ENCODE measurements at places on chromosomes 16 and 17. TPM values are rescaled to one million over a fixed set of nuclear protein-coding genes. Genes with fewer than 3 reads are reported as not detected.

DNA sequence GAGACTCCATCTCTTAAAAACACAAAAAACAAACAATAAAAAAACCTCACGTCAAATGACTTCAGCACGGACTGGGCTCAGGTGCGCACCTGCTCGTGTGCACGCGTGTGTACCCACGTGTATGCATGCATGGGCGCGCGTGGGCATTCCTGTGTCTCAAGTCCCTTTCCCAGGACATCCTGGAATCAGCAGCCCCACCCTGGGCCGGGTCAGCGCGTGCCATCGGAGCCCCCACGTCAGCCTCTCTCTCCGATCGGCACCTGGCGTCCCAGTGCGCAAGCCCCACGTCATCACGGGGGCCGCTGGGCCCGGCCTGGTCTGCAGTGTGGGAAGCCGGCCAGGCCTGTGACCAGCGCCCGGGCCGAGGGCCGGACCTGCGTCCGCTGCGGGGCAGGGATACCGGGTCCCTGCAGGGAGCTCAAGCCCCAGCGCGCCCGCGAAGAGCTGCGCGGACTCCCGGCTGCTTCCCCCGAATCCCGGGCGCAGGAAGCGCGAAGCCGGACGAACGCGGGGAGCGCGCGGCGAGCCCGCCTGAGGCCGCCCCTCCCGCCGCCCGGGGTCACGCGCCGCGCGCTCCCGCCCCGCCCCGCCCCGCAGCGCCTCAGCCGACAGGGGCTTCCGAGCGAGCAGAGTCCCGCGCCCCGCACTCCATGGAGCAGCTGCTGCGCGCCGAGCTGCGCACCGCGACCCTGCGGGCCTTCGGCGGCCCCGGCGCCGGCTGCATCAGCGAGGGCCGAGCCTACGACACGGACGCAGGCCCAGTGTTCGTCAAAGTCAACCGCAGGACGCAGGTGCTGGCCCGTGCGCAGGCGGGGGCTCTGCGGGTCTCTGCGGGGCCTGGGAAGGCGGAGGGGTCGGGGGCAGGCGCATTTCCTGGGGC lies at the start of gene FN3K:
TSS of gene FN3K (plus strand) at position 629 of the 880 bp plus-strand sequence. CDS start at position 651, 22 bp downstream.
- no peak for DNase-seq

DNA sequence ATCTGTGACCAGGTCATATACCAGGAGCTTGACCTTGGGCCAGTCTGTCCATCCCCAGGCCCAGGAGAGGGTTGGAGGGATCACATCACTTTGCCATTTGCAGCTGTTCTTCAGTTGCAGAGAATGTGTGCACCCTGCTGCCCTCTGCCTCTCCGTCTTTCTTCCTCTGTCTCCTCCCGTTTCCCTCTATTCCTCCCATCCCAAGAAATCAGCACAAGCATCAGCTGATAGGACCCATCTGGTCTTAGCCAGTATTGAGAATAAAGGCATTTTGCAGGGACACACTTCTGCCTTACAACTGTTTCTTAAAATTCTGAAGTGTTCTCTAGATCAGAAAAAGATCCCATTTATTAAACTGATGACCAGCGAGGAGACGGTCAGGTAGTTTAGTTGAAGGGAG lies 368.7 kb downstream of the CPPED1 start:
- no peak for DNase-seq

DNA sequence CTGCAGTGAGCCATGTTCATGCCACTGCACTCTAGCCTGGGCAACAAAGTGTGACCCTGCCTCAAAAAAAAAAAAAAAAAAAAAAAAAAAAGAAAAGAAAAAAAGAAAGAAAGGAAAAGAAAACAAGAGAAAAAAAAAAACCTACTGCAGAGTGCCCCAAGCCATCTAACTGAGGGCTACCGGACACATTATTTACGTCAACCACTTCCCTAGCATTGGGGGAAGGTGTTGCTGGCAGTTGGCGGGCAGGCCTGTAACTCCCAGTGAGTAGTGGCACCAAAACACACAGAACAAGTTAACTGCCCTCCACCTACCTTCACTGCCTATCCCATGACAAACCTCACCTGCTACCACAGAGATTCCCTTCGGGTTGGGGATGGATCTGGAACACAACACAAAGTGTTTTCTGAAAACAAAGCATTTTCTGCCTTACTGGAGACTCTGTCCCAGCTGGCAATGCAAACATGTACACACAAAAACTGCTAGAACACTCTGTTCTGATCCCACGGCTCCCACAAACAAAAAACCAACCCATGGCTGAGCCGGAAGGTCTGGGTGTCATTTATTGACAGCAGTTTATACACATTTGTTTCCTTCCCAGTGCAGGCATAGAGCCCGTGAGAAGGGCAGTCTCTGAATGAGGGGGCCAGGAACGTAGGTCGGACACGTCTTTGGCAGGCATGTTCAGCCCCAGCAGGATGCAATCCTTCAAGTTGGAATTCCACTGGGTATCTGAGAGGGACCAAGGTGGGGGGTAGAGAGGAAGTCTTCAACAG lies 11.0 kb downstream of the PHB1 start:
- no peak for DNase-seq

Gene NUPR1
- total RNA-seq = not detected

GRCh38 chr16:57818377-57819064 lies 16.2 kb upstream of the KIFC3 start:
- DNase-seq = no peak

DNA sequence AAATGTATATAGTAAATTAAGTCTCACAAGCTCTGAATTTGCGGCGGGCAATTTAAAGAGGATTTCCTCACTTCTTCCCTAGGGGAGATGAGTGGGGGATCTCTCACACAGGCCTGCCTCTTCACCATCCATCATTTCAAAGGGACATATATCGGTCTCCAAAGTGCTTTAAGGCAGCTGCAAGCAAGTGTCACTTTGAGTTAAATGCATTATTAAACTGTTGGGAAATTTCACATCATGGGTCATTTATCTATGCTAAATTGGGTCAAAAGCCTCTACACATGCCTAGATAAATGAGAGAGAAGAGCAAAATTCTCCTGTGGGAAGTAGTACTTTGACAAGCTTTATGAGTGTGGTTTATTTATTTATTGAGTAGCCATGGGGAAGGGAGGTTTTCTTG lies 1106.1 kb upstream of the GOT2 start:
- DNase-seq = no peak

Gene SSTR5
- total RNA-seq = not detected

DNA sequence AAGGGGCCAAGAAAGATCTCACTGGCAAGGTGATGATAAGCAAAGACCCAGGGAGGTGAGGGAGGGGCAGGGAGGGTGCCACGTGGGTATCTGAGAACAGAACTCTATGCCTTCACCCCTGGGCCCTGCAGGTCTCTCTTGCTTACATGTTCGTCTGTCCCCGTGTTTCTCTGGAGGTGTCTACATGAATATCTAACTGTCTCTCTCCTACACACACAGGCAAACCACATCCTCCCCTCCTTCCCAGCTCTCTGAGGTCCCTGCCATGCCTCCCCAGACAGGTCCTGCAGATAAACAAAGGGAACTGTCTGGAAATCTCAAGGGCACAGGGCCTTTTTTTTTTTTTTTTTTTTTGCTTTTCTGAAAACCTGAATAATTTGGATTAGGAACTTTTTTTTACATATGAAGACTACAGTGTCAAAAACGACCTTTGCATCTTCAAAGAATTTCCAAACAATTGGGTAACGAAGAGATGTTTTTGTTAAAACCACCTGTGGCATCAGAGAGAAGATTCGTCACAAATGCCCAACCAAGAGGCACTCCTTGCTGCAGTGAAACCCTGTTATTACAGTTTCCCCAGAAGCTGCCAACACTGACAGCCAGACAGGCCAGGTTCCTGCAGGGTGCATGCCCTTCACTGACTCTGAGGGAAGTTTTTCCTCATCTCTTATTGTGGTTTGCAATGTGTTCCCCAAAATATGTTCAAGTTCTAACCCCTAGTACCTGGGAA lies 17.8 kb downstream of the PLLP start:
- peak; percentile 68 for DNase-seq

- no peak for DNase-seq
These were observed 525 bp downstream of the JPT1 start for GRCh38 chr17:75153780-75154194.

DNA sequence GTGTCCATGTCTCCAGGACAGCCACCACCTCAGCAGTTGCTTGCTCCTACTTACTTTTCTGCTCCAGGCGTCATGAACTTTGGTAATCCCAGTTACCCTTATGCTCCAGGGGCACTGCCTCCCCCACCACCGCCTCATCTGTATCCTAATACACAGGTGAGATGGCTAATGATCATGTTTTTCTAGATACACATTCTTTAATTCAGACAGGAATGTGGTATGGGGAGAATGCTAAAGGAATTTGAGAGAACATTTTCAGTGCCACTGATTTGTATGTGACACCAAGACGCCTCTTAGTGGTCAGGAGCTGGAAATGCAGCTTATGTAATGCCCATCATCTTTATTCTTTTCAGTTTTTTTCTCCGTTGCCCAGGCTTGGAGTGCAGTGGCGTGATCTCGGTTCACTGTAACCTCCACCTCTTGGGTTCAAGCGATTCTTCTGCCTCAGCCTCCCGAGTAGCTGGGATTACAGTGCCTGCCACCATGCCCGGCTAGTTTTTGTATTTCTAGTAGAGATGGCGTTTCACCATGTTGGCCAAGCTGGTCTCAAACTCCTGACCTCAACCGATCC lies 8.9 kb upstream of the RAPGEFL1 start:
- peak; percentile 6 for DNase-seq

DNA sequence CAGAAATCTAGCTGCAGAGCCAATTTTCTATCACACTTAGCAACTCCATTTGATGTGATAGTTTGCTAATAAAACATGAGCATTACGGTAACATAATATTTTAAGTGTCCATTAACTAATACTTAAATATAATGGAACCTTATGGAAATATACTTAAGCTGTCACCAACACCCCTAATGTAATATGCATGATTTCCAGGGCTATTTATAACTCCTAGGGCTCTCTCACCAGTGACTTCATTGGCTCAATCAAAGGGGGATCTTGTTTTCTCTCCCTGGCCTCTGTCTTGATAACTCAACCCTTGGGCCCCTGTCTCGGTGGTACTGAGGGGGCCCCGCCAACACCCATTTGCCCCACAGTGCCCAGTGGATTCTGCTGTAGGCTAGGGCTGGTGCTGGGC lies 170.4 kb downstream of the SALL1 start:
- DNase-seq = no peak

GRCh38 chr17:75601057-75601987 lies 13.7 kb downstream of the MYO15B start:
- DNase-seq = peak; percentile 53
